ENCODE measurements at places on chromosomes 1 and 21.

DNA sequence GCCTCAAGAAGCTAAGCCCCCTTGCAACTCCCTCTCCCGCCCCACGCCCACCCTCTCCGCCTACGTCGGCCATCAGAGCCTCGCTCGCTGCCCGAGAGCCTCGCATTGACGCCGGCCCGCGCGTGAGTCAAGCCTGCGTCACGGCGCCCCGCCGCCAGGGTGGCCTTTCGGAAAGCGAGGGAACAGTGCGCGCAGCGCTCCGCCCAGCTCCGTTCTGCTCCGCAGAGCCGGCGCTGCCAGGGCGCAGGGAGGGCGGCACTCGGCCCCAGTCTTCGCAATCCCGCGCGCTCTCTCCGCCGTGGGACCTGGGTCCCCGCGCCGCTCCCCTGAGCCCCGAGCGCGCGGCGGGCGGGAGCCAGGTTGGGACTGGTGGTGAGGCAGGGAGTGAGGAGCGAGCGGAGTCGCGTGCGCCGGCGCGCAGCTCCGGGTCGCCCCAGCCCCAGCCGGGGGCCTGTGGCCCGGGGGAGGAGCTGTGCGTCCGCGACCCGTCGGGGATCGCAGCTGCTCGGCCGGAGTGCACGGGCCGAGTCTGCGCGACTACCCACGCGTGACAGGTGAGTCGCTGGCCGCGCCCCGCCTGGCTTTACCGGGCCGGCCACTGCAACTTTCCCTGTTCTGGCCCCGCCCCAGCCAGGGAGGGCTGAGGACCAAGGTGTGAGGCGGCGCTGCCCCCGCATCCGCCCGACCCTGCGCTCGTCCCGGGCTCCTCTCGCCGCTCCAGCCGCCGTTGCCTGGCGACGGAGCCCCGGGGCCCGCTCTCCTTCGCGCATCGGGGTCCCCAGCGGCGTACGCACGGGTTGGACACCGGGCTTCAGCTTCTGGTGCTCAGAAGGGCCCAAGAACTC is at the start of gene SLC6A17:
Gene SLC6A17, plus strand, starts transcription at position 165 of the 845 bp plus-strand sequence. CDS start 16,436 bp downstream, outside the sequence.
- no peak for DNase-seq

- DNase-seq = no peak
These were observed 26.7 kb downstream of the DMAP1 start for GRCh38 chr1:44239961-44240371.

GRCh38 chr1:181347495-181348390 is 135.6 kb upstream of the CACNA1E start:
- no peak for DNase-seq

GRCh38 chr1:171421413-171422020 is 63.8 kb upstream of the PRRC2C start:
- DNase-seq = no peak

GRCh38 chr1:184987696-184988095 is 13.4 kb upstream of the NIBAN1 start:
- no peak for DNase-seq

DNA sequence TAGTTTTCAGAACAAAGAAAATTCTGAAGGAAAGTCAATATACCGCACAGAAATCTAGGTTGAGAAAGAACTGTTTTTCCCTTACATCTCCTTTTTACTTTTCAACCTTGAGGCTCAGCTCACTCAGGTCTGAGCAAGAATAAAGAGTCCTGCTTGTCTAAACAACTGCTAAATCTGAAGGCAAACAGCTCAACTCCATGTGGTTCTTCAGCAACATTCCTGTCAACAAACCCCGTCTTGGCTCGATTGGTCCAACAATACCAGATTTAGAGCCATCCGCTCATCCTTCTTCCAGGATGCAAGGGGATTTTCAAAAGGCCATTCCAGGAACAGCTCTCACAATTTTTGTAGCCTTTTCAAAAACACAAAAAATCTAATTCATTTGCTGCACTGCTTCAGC is 119.8 kb downstream of the HLCS start:
- no peak for DNase-seq

GRCh38 chr1:226863446-226863845 is 7.0 kb upstream of the PSEN2 start:
- no peak for DNase-seq

- no peak for DNase-seq
These were observed at the start of gene LRRC71 for GRCh38 chr1:156920233-156921052. Gene LRRC71, plus strand, starts transcription at chr1:156920632. Its CDS starts 172 bp downstream, at chr1:156920804.

GRCh38 chr1:194709439-194709838 is 1523.0 kb upstream of the B3GALT2 start:
- no peak for DNase-seq

- DNase-seq = peak; percentile 51
These were observed 21.5 kb upstream of the LEFTY2 start for GRCh38 chr1:225962440-225962975.

DNA sequence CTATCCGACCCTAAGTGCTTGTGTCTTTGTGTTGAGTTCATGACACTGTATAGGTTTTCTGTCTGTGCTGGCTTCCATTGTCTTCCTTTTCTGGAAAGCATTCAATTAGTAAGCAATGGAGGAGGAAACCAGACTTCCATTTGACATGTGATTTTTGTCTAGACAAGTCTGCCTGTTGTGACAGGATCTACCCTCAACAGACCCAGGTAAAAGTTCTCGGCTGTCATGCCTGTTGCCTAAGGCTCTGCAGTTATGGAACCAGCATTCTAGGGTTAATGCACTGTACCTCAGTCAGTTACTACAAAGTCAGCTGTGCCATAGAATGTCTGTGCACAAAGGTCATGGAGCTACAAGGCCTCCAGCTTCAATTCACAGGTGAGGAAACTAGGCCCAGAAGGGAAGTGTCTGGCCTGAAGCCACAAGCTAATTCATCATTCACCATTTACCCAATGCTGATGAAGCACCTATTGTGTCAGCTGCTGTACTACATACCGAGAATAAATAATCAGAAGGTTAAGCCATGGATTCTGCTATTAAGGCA is 72.3 kb downstream of the PLPP3 start:
- no peak for DNase-seq

DNA sequence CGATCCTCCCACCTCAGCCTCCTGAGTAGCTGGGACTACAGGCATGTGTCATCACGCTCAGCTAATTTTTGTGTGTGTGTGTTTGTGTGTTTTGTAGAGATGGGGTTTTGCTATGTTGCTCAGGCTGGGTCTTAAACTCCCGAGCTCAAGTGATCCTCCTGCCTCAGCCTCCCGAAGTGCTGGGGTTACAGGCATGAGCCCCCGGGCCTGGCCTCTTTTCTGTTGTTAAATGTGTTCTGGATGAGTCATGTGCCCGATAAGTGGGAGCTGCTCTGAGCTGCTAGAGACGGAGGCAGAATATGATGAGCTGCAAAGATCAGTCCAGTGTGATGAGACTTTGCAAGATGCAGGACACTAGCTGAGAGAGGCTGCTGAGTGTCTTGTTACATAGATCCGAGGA is 75.5 kb downstream of the VPS13D start:
- no peak for DNase-seq

DNA sequence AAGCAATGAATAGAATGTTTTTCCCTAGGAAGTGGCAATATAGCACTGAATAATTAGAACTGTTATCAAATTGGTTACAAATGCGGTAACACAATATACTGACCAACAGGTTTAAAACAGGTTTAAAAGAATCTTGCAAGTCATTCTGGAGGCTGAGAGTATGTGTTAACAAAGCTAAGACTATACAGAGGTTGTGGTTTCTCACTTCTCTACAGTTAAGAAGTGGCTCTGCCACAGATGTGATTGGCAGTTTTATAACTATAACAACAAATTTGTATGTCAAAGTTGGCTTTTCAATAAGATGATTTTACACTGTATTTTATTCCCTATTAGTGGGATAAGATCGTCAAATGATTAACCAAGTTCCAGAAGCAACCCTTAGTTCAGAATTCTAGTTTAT is 7.1 kb downstream of the ANGEL2 start:
- DNase-seq = no peak

- DNase-seq = no peak
These were observed 15.8 kb downstream of the DEPDC1 start for GRCh38 chr1:68481041-68481440.

DNA sequence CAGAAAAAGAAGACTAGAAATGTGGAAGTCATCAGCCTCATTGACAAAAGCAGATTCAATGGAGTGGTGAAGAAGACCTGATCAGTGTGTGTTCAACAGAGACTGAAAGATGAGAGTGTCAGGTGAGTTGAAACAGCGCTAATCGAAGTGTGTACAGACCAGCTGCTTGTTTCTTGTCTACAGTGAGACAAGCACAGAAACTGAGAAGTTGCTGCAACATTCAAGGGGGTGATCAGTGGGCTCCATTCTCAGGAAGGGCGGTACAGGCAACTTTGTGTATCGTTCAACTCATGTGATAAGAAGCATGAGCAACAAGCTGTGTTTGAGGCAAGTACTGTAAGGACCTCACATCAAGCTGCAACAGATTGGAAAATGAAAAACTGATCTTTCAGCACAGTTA is 19.4 kb downstream of the DSCAM start:
- no peak for DNase-seq

DNA sequence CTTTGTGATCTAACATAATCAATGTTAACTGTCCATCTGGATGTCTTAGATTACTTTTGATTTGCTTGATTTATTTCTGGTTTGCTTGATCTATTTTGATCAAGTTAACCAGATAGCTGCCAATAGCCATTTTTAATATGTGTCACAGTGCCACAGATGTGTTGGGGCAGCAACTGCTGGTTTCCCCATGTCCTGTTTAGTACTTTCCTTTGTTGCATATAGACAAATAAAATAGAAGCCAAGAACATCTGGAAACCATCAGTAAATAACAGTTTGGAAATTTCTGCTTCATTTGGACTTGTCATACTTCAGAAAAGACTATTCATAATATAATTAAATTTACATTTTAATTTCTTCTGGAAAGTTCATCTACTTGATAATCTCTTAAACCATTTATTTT is 145.6 kb upstream of the C21orf91 start:
- DNase-seq = no peak

DNA sequence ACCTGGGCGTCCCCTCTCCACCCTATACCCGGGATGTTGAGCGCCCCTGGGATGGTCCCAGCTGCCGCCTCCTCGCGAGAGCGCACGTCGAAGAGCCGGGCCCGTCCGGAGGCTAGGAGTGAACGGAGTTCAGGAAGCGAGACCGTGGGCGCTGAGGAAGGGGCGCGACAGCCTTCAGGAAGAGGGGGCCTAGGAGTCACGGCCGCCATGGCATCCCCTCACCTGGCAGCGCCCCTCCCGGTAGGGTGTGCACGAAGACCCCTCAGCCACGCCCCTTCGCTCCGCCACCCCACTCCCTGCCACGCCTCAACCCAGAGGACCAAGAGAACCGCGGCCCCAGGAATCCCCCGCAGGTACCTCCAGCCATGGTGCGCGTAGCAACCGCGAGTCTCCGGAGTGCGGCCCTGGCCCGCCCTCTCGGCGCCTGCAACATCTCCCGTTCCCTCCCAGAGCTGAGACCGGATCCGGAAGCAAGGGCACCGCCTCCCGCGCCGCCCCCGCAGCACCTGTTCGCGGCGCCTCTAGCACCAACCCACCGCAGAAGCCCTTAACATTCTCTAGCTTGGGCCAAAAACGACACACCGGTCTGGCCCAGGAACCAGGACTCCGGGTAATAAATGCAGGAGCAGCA is at the start of gene TSTD1:
Gene TSTD1, minus strand, starts transcription at position 442 of the 631 bp plus-strand sequence. Its CDS starts 75 bp downstream, at position 367.
- DNase-seq = peak; percentile 91

GRCh38 chr1:97837161-97837560 is 83.7 kb downstream of the DPYD start:
- no peak for DNase-seq

DNA sequence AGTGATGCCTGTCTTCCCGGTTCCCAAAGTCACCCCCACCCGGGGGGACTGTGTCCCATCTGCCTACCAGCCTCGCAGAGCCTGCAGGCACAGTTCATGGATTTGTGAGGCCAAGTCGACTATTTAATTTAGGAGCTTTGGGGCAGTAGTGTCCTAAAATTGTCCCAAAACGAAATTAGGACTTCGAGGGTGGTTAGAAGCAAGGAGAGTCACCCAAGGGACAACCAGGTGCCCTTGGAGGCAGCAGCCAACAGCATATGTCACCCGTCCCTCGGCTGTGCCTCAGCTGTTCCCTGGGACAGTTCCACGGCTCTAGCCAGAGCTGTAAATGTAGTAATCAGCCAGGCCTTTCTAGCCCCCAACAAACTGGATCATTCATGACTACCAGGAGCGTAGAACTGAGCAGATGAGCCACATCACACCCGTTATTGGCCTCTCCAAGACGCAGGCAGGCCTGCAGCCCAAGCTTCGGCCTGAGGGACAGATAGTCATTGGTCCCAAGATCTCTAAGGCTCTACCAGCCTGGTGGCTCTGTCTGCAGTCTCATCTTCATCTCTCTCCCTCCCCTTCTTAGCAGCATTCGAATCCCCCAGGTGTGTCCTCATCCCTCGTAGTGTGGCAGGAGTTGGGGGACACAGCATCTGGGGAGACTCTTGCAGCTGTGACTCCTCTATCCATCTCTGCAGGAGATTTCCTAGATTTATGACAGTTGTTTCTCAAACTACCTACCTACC is 2.9 kb downstream of the PAX7 start:
- no peak for DNase-seq
